ENCODE measurements at places on chromosomes 12 and 14.

DNA sequence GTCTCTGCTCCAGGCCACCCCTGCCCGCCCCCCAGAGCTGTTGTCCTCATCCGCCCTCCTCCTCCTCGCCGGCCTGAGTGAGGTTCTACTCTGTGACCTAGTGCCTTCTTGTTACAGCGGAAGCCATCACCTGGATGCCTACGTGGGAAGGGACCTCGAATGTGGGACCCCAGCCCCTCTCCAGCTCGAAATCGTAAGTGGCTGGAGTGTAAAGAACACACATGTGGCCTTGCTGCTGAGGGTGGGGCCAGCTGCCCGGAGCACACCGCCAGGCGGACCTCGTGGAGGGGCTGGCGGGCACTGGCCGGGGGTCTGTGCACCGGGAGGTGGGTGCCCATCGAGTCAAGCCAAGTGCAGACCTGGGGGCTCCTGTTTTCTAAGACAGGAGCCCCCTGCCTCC is 19.4 kb downstream of the MEG3 start:
- DNase-seq, result no peak

DNA sequence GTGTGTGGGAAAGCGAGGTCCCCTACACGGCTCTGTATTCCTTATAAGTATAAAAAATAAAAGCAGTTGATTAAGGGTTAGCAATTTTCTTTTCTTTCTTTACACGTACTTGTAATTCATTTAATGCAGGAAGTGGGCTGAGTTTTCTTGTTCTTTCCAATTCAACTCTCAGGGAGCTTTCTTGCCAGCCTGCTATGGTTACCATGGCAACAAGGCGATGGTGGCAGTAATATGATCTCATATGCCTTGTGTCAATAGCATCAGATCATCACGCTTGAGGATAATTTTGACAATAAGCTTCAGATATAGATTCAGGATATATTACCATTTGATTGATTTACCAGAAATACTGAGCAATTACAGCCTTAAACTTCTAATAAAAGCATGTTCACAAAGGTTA is 466.5 kb downstream of the APAF1 start:
- no peak for DNase-seq

DNA sequence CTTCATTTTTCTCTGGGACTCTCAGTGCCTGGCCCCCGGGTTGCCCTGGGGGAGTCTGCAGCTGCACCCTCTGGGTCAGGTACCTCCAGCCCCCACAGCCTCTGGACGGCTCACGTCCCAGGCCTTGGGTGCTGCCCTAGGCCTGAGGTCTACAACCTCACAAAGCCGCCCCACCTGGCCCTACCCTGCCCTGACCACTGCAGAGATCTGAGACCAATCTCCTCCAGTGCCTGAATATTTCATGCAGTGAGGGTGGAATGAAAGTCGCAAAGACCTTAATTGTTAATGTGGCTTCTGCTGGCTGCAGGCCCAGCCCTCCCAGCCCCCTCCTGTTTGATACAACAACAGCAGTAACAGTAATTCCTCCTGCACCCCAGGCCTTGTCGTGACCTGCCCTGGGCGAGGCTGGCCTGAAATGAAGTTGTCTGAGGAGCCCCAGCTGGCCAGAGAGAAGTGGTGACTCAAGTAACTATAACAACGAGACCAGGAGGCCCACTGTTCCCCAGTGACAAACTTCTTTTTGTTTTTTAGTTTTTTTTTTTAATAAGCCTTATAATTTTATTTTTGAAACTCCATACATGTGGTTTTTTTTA is 8.8 kb upstream of the CCDC85C start:
- DNase-seq, result no peak

GRCh38 chr12:91418221-91419090 is 235.8 kb upstream of the DCN start:
- no peak for DNase-seq

GRCh38 chr14:36508418-36509068 is 11.5 kb downstream of the NKX2-1 start:
- no peak for DNase-seq

GRCh38 chr14:102568115-102568614 is 24.3 kb upstream of the RCOR1 start:
- peak; percentile 9 for DNase-seq

DNA sequence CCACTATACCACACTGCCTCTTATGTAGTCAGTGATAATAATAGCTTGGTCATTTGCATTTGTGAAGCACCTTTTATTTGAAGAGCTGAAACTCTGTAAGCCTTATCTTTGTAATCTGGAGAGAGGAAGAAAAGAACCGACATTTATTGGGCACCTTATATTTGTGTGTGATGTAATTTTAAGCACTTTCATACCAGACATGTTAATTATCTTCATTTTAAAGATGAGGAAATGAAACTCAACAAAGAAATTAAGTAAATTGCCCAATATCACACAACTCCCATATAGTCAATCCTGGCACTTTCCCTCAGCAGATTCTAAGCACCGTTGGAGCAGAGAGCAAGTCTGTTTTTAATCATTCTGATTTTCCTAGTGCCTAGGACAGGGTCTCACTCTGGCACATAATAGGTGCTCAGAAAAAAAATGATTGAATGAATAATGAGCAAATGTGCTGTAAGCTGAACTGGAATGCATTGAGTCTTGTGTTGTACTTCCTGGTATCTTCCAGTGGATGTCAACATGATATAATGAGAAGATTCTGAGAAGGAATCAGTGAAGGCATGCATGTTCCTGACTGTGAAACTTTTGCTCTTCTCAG is 418.9 kb downstream of the ZFP36L1 start:
- no peak for DNase-seq

DNA sequence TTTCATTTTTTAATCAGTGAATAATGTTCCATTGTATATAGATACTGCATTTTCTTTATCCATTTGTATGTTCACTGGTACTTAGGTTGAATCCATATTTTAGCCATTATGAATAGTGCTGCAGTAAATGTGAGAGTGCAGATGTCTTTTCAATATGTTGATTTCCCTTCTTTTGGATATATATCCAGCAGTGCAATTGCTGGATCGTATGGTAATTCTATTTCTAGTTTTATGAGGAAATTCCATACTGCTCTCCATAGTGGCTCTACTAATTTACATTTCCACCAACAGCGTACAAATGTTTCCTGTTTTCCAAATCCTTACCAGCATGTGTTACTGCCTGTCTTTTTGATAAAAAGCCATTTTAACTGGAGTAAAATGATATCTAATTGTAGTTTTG is 288.5 kb upstream of the GARIN2 start:
- DNase-seq, result no peak

GRCh38 chr12:51591016-51591901 is at the start of gene SCN8A:
Gene SCN8A, plus strand, starts transcription at chr12:51591233. Its CDS starts 71,585 bp downstream, at chr12:51662818.
- DNase-seq, result peak; percentile 17

DNA sequence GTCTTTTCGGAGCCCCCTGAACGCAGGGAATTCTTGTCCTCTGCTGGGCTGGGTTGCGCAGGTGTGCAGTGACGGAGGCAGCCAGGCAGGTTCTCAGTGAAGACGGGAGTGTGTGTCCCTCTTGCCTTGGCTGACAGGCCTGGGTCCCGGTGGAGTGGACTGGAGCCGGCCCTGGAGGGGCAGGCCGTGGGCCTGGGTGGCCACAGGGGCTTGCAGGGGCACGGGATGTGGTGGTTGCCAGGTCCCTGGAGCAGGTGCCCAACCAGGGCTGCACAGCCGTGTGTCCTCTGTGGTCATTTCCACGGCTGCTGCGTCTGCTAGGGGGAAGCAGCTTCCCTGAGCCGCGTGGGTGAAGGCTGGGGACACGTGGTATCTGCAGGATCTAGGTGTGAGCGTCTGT is 79.8 kb downstream of the ADGRD1 start:
- no peak for DNase-seq

DNA sequence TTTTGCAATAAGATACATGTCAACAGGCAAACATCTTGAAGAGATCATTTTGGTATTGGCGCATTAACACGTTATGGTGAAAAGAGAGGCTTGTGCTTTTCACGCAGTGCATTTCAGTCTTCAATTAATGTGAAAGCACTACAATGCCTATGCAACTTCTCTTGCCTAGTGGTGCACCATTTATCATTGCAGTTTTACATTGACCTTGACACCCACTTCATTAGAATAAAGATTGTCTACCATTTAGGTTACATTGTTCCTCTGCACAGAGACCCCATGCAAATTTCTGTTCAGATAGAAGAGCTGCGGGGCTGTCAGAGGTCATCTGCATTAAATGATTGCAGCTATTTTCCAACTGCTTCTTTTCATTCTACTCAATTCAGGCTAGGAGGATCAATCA is 212.2 kb upstream of the NPAS3 start:
- DNase-seq, result no peak

GRCh38 chr14:46034305-46034704 is 617.3 kb downstream of the RPL10L start:
- DNase-seq, result no peak

- no peak for DNase-seq
Observed at GRCh38 chr12:124516850-124517249, 50.6 kb downstream of the NCOR2 start.

DNA sequence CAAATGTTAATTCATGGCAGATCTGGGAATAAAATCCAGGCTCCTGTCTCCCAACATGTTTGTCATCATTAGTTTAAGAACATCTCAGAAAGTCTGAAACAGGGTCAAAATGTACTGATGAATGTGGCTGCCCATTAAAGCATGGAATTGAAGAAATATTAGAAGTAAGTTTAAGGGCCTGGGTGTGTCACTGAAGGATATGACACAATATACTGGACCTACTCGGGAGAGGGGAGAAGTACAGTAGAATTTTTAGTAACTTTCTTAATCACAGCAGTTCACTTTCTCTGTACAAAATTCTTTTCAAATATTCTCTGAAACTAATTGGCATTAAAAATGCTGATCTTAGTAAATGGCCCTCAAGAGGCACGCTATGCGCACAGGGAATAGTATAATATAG is 185.5 kb downstream of the ETV6 start:
- no peak for DNase-seq

- DNase-seq, result no peak
Observed at GRCh38 chr12:92108651-92109050, 37.0 kb downstream of the BTG1 start.

DNA sequence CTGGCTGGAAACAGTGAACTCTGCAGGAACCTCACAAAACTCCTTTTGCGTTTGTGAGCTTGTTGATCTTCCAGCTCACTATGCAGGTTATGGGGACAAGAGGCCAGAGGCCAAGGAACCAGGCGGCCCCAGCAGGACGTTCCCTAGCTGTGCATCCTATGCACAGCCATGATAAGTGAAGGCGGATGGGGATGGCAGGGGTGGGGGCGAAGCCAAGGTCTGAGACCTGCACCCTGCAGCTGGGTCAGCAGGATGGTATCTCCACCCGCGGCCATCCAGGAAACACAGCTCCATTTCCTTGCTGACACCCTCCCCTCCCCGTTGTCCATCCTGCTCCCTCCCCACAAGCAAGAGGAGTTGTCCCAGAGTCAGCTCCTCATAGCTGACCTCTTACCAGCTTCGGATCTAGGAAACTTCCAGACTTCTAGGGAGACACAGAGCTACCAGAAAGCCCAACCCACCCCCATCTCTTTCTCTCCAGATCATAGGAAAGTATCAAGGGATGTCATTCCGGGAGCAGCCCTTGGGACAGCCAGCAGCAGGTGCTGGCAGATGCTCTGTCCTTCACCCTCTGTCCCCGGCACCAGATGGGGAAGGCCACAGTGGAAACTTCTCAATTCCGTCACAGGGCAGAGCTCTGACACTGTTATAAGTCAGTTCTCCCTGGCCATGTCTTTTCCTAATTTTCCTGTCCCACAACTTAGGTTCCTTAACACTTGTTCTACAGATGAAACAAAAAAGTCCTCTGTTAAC is 9.4 kb downstream of the ZBTB39 start:
- no peak for DNase-seq

- DNase-seq, result no peak
Observed at GRCh38 chr14:92254786-92255185, 68.2 kb upstream of the SLC24A4 start.

- no peak for DNase-seq
Observed at GRCh38 chr14:22471545-22472121, 117.4 kb downstream of the DAD1 start.

DNA sequence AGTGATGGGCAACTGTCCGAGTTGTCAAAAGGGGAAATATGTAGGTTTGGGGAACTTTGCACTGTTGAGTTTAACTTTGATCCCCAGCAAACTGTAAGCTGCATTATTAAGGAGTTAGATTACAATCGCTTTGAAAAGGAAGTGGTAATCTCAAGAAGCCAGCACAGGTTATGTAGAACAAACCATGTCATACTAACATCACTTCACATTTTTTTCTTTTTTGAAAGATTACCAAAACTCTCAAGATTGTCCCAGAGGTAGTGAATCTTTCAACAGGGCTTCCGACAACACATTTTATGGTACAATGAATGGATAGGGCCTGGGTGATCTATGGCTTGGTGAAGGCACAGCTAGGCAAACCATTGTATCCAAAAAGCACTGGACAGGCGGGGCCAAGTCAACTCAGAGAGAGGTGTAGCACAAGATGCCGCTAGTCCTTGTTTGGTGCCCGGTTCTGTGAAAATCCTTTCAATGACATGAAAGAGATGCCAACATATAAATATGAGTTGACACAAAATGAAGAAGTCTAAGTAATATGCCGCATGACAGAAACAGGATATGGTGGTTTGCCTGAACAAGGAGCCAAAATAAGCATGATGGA is 24.3 kb upstream of the PARP11 start:
- DNase-seq, result no peak

DNA sequence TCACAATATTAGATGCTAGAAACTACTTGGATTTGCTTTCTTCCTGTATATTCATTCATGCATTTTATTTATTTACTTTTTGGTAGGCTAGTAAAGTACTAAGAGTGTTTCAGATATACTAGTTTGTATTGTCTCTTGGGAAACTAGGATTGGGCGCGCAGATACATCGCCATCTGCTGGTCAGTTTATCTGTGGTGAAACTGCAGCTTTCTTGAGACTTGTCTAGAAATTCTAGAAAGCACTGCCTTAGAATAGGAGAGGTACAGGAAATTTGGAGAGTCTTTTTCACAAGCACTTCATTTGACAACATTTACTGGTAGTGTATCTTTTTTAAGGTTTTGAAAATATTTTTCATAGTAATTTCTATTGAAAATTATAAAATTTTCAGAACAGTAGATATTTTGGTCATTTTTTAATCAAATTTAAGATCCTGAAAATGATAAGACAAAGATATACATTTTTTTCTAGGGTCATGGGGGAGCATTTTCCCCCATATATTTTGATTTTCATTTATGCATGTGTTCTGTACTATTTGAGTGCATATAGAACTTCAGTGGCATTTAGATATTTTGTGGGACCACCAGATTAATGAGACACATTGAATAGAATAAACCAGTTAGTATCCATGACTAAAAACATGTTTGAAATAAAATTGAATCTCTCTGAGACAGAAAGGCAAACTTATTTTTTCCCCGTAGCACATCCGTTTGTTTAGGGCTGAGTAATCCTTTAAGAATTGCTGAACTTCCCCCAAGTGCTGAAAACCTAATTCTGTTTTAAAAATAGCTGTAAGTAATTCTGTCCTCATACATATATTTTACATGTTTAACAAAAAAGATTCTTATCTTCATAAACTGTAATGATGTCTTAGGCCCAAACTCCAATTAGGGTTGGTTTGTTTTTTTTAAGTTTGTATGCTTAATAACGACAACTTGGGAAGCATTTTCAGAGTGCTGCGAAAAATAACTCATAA is 44.5 kb downstream of the SLC38A6 start:
- DNase-seq, result peak; percentile 27

Data from effector CD4-positive, alpha-beta T cell (primary cell).